ENCODE measurements at places on chromosomes 7 and 10.

- no peak for DNase-seq
These were observed 86.4 kb downstream of the FAM53B start for GRCh38 chr10:124657806-124658205.

- no peak for DNase-seq
These were observed 207.7 kb upstream of the TEX47 start for GRCh38 chr7:89002981-89003956.

DNA sequence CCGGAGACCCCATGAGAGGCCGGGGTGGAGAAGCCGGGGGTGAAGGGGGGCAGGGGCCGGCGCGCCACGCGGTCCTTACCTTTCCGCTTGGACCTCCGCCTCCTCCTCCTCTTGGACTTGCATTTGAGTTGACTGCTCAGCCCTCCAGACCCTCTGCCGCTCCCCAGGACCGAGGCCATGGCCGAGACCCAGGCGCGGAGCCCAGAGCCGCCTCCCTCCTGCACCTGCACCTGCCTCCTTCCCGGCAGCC, 428 bp downstream of the ADARB2 start:
- DNase-seq = no peak

GRCh38 chr7:2729893-2730716, 42.1 kb downstream of the AMZ1 start:
- no peak for DNase-seq

GRCh38 chr10:103197174-103197573, 4.1 kb upstream of the NT5C2 start:
- DNase-seq = no peak

GRCh38 chr7:106848851-106849442, 16.1 kb upstream of the PIK3CG start:
- no peak for DNase-seq

- no peak for DNase-seq
These were observed 14.1 kb upstream of the C10orf95 start for GRCh38 chr10:102465466-102465865.

DNA sequence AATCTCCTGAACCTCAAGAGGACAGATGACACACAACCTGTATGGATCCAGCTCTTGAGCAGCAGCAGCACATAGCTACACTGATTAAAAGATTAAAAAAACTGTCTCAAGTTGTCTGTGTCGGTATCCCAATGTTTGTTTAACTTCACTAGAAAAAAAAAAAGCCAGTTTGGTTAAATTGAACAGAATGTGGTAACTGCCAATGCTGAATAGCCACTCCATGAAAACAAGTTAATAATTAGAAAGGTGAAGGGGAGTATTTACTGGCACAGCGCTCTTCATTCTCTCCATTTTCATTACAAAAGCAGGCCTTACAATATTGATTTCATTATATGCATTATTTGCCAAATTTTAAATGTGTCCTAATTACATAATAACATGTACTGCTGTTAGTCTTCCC, 47.6 kb downstream of the GDI2 start:
- DNase-seq = no peak

DNA sequence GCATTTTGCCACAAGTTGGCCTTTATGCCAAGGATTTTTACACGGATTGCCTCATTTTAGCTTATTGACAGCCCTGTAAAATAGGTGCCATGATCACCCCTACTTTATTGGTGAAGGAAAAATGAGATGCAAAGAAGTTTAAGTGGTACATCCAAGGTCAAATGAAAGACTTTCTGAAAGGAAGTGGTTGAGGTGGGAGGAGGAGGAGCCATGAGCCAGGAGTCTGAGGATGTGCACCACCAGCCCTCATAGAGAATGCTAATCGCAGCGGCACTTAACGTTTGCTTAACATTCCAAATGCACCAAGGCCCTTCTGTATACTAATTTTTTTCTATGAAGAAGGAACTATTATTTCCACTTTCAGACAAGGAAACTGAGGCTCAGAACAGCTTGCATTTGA, 31.0 kb upstream of the LRRC18 start:
- no peak for DNase-seq

GRCh38 chr7:125504848-125505247, 575.2 kb upstream of the POT1 start:
- DNase-seq = no peak

- DNase-seq = no peak
These were observed 595.0 kb downstream of the GRM8 start for GRCh38 chr7:126657599-126658358.

- peak; percentile 67 for DNase-seq
These were observed 47.3 kb downstream of the MYPN start for GRCh38 chr10:68156373-68157185.

DNA sequence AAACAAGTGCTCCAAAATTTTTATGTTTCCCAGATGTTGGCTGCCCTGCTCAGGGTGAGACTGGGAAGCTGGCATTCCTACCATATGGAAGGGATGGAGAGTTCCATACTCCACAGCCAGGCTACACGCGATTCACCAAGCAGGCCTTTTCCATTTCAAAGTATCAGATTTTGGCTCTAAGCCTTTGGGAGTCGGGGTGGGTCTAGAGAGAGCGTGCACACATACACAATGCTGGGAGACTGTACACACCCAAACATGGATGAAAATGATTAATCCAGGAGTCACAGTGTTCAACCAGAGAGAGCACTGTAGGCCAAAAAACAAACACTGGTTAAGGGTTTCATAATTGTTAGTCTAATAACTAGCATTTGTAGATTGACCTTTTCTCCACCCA, 295.0 kb downstream of the BICC1 start:
- no peak for DNase-seq

- DNase-seq = no peak
These were observed 164.7 kb downstream of the ACTR3B start for GRCh38 chr7:152924238-152924637.

- peak; percentile 33 for DNase-seq
These were observed 123.8 kb downstream of the KCNMA1 start for GRCh38 chr10:77513781-77514331.

GRCh38 chr7:117068511-117069145, 115.3 kb downstream of the ST7 start:
- no peak for DNase-seq

GRCh38 chr7:74299401-74299800, 10.2 kb downstream of the CLIP2 start:
- no peak for DNase-seq

DNA sequence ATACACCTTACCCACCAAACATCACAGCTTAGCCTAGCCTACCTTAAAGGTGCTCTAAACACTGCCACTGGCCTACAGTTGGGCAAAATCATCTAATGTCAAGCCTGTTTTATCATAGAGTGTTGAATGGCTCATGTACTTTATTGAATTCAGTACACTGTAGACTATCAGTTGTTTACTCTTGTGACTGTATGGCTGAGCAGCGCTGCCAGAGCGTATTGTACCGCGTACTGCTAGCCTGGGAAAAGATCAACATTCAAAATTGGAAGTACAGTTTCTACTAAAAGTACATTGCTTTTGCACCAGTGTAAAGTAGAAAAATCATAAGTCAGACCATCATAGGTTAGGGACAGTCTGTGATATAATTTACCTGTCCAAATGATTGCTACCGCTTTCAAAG, 226.8 kb downstream of the PRPF18 start:
- DNase-seq = no peak

GRCh38 chr7:132226046-132226956, 350.0 kb downstream of the PLXNA4 start:
- DNase-seq = no peak

DNA sequence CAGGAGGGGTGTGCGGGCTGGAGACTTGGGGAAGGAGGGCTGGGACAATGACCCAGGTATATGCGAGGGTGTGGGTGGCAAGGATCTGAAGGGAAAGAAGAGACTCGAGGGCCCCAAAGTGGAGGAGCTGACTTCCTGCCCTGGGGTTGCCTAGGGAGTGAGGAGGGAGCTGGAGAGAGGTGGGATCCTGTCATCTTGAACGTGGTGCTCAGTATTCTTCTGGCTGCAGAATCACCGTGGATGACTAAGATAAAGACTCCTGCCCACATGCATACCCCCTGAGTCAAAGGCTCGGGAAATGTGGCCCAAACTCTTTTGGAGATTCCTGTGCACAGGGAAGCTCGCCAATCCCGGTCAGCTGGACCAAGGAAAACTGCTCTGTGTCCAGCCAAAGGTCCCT, 31.2 kb downstream of the COL17A1 start:
- no peak for DNase-seq

GRCh38 chr7:50558294-50559053, 6.7 kb downstream of the DDC start:
- no peak for DNase-seq

DNA sequence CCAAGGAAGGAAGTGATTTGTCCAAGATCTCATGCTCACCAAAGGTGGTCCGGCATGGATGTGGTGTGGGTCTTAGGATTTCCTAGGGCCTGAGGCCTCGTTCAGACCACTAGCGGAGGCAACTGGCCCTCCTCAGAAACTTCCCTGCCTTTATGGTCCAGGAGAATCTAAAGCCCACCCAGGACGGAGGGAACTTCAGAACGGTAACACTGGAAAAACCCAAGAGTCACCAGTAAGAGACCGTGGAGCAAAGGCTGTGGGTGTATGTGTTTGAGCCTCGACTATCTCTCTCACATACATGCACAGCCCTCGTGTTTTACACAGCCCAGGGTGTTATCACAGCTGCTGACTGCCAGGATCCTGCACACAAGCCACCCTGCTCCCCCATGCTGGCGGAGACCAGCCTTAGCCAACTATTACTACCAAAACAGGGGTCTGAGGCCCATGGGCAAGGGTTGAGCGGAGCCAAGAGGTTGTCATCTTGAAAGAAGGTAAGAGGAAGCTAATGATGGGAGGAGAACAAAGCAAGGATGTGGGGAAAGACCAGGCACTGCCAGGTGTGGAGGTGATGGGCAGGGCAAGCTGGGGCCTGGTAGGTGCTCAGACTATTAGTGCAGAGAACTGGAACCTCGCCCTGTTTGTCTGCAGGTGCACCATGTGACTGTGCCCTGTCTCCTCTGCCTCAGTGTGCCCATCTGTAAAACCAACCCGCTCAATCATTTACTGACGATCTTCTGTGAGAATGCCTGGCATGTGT, 170.2 kb upstream of the ZMIZ1 start:
- DNase-seq = no peak

GRCh38 chr10:48231699-48232315, 42.7 kb downstream of the FRMPD2 start:
- DNase-seq = no peak

- no peak for DNase-seq
These were observed 40.9 kb upstream of the MET start for GRCh38 chr7:116630932-116631671.

GRCh38 chr10:35607475-35608327, 2.6 kb downstream of the GJD4 start:
- DNase-seq = no peak

GRCh38 chr10:113820507-113820906, 33.4 kb downstream of the DCLRE1A start:
- no peak for DNase-seq

- DNase-seq = no peak
These were observed 91.6 kb upstream of the CCDC6 start for GRCh38 chr10:59997827-59998525.

DNA sequence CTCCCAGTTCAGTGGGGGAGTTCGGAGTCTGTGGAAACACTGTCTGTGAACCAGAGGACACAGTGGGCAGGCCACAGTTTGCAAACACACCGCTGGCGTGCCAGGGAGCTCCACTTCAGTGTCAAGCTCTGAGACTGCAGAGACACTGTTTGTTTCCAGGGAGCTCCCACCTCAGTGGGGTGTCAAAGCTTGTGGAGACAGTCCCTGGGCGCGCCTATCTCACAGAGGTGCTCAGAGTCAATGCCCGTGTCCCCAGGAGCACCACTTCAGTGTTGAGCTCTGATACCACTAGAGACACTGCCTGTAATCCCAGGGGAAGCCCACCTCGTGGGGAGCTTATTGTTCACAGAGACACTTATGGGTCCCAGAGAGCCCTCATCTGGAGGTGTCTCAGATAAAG, 4.3 kb downstream of the MYO1G start:
- DNase-seq = no peak

DNA sequence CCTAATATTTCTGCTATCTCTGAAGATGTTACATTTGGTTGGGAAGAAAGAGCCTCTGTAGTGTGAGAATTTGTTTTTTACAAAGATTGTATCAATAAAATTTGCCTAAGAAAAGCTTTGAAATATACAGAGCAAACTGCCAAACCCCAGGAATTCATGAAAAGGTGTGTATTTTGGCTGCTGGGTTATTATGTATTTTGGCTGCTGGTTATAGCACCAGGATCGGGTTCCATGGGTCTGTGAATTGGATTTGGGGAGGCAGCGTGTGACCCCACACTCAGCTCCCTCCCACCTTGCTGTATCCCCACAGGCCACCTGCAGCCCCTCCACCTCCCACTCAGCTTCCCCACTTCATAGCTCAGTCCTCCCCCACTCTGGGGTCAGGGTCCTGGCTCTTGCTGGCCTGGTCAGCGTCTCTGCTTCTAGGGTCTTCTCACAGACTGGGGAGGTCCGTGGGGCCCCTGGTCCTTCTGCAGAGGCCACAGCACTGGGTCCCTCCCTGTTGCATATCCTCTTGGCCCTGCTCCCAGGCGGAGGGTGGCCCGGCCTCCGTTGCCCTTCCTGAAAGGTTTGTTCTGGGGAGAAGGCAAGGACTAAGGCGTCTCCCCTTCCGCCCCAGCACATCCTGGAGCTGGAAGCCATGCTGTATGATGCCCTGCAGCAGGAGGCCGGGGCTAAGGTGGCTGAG, 24.0 kb upstream of the DPYSL4 start:
- no peak for DNase-seq

DNA sequence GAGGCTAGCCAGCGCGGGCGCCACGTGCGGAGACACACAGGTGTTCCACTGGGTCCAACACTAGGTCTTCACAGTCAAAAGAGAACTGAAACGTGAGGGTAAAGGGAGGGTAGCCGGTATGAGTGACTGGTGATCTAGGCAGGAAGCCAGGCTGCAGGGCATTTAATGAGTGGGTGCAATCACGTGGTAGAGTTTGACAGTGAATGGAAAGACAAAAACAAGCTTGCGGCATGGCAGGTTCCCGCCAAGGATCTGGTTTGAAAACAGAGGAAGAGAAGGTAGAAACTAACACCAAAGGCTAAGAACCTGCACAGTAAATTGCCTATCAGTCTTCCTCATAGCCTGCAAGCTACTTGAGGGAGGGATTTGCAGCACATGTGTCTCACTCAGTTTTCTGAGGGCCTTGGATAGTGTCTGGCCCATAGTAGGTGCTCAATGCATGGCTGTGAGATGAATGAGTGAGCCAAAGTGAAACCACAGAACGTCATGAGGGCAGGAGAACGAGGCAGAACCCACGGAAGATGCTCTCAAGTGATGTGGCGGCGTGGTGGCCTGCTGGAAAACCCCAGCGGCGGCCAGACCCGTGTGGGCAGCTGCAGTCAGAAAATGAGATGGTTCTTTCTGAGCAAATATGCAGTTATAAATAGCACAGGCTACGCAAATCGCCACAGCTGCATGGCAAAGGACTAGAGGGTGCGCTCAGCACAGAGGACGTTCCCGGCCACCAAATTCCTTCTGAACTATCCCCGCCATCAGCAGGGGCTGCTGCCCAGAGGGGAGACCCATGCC, 183.6 kb upstream of the NFE2L3 start:
- no peak for DNase-seq

- DNase-seq = no peak
These were observed 60.0 kb upstream of the NKX6-2 start for GRCh38 chr10:132845780-132846595.

- no peak for DNase-seq
These were observed 176.9 kb downstream of the SEMA3A start for GRCh38 chr7:84017651-84018050.
